ENCODE measurements at places on chromosomes 16 and 17.

DNA sequence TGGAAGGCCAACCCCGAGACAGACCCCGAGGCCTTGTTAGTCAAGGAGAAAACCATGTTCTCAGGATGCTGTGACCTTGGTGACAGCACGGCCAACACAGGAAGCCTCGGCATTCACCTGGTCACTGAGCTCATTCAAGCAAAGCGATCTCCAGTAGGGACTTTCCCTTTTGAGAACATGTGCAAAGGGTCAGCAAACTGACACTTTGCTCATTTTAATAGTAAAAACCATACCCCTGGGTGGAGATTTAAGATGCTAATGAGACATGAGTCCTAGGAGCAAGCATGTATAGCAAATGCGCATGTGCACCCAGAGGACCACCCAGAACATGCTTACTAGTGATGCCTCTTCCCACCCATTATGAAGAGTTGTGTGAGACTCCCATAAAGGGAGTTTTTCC lies 5.7 kb upstream of the SULT1A2 start:
- DNase-seq: no peak

- no peak for DNase-seq
These were observed 30.7 kb downstream of the PIEZO1 start for GRCh38 chr16:88754109-88754911.

DNA sequence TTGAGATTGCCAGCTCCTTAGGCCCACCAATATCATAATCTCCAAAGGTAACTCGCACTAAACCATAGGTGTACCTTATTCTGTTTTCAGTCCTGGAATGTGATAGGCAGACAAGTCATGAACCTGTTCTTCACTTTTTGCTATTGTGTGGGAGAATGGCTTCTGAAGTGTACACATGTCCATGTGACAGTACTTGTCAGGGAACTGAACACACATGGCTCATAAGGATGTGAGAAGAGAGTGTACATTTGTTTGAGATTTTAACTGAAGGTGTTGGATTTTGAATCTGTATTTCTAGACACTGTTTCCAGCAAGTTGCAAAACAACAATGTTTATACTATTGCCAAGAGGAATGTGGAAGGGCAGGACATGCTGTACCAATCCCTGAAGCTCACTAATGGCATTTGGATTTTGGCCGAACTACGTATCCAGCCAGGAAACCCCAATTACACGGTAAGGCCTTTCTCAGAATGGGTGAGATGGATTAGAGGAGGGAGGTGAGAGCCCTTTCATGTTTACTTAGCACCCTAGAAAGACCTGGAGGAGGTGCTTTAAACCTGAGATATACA lies 14.5 kb upstream of the RASL10B start:
- no peak for DNase-seq

- no peak for DNase-seq
These were observed 147.7 kb downstream of the SKAP1 start for GRCh38 chr17:48282303-48282702.

DNA sequence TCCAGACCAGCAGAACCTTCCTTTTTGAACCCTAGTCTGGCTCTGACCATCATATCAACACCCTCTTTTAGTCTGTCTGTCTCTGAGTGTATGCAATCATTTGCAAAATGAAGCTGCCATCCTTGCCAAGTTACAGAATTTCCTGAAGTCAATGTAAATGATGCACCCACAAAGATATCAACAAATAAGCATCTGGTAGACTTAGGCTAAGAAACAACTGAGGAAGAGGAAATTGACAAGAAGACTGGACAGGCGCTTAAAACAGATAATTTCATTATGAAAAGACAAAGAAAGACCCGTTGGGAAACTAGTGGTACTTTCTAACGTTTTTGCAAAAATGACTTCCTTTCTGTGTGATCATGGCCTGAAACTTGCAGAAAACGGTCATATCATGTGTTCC lies 24.7 kb upstream of the CIITA start:
- DNase-seq: no peak

GRCh38 chr16:66786551-66786950 lies 14.8 kb downstream of the TERB1 start:
- DNase-seq: no peak

- no peak for DNase-seq
These were observed 32.4 kb downstream of the SNX11 start for GRCh38 chr17:48139944-48140343.

DNA sequence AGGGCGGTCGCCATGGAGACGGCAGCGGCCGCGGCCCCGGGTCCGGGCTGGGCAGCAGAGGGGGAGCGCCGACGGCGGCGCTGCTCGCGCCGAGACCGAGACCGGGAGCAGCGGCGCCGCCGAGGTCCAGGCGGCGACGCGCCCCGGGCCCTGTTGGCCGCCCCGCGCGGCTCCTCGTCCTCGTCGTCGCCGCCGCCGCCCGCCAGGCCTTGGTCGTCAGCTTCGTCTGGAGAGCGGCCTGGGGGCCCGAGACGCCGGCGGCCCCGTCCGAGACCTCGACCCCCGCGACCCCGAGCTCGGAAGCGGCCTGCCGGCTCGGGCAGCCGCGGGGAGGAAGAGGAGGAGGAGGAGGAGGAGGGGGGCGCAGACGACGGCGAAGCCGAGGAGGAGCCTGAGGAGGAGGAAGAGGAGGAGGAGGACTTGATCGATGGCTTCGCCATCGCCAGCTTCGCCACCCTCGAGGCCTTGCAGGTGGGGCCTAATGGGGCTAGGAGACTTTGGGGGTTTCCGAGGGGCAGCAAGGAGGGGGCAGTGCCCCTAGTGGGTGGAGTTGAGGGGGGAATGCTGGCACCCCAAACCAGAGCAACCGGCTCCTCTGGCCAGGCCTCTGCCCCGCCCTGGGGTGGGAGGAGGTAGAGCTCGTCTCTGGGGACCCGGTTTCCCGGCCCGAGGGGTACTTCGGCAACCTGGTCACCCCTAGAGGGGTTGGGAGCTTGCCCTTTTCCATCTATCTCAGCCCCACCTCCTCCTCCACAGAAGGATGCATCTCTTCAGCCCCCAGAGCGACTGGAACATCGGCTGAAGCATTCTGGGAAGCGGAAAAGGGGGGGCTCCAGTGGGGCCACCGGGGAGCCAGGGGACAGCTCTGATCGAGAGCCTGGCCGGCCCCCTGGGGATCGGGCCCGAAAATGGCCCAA lies 1.5 kb downstream of the FBRS start:
- DNase-seq: no peak

- DNase-seq: no peak
These were observed 464.0 kb downstream of the TMEM114 start for GRCh38 chr16:8126313-8126712.

GRCh38 chr16:56346131-56346890 lies 79.0 kb downstream of the AMFR start:
- no peak for DNase-seq

DNA sequence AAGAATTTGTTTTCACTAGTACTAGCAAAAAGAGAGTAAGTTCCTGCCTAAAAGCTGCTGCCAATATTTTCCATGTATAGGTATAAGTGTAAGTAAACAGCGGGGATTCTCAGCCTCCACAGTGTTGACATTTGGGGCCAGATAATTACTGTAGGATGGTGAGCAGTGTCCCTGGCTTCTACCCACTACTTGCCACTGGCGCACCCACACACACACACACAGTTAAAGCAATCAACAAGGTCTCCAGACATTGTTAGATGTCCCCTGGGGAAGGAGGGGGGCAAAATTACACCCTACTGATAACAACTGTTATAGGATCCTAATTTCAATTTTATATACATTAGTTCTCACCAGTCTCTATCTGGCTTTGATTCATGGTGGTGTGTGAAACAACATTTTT lies 417.0 kb upstream of the PSMD7 start:
- no peak for DNase-seq

DNA sequence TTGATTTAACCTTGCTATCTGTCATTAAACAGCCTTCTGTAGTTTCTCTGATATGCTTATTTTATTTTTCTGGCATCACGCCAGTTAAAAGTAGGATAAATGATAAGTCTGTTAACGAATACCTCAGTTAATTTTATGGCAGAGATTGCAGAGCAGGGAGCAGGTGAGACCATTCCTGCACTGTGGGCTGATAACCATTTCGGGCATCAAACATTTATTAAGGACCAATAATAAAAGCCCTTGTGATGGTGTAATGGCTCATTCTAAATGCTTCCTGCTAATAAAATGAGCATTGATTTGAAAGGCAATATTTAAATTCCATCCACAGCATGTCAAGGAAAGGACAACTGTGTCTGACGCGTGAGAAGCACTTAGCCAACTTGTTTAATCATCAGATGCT lies 94.1 kb downstream of the ASIC2 start:
- DNase-seq: no peak

GRCh38 chr17:82962163-82962720 lies 117.2 kb upstream of the METRNL start:
- DNase-seq: no peak

DNA sequence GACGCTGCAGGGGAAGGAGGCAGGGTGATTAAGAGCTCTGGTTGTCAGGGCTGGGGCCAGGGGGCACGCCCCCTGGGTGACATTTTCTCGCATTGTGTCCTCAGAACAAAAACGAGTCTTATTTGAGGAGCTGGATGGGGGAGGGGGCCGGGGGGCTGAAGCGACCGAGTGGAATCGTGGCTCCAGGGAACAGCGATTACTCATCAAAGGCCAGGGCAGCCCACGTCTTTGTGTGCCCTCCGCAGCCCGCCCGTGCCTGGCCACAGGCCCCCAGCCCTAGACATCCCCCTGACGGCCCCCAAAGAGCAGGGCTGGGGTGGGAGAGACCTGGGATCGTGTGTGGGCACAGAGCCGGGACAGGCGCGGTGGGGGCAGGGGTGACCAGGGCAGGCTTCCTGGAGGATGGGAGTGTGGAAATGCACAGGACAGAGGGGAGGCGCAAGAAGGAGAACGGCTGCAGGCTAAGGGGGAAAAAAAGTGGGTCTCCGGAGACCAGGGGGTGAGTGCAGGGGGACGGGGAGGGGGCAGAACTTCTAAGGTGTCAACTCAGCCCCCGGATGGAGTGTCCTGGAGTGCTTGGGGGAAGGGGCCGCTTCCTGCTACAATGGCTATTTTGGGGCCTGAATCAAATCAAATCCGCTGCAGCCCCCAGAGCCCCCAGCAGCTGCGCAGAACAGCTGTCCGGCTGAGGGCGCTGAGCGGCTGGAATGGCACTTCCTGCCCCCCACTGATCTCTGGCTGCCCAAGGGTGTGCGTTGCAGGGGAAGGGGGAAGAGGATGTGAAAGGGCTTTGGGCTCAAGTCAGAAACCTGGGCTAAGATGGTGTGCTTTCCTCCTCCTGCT lies 24.0 kb upstream of the PHB1 start:
- DNase-seq: no peak

- no peak for DNase-seq
These were observed 20.6 kb downstream of the MYH10 start for GRCh38 chr17:8609910-8610309.

GRCh38 chr17:40025991-40026815 lies 11.0 kb downstream of the CSF3 start:
- no peak for DNase-seq

All from vagina (tissue), 2 donors.